Panc1 (cell line): ENCODE measurements at places on chromosomes 6 and 20. TPM values are rescaled to one million over a fixed set of nuclear protein-coding genes. Genes with fewer than 3 reads are reported as not detected.

DNA sequence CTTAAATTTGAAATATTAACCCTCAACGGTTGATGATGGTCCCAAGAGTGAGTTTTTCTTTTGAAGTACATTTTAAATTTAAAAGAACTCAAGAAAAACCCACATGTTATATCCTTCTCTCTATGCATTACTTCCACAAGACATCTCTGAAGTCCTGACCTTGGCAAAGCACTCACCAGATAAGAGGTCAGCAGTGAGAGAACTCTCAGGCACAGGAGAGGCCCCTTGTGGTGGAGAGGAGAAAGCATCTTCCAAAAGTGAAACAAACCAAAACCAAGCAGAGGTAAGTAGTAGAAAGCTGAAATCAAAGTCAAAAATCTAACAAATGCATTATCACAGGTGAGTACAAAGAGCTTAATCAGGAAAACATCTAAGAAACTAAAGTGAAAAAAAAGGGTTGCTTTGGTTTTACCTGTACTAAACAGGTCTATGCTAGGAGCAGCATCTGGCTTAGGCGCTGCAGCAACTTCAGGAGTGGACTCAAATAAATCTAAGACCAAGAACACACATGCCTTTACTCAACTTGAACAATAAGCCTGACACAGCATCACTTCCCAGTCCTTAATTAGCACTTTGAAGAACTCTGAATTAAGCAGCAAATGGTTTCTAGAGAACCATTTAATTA, 80.5 kb downstream of the PRSS35 start:
- H3K27me3 ChIP-seq = no peaks in the 10 kb centered on the region
- DNase-seq = peak; percentile 24
- no peaks in the 10 kb centered on the region for H3K36me3 ChIP-seq
- H3K4me3 ChIP-seq = no peak overlapping the region

Gene ADAM33
- 0.62 TPM for total RNA-seq

Gene SAMD3
- total RNA-seq = not detected

- no peak overlapping the region for H3K4me3 ChIP-seq
- no peaks in the 10 kb centered on the region for H3K36me3 ChIP-seq
- DNase-seq = no peak
- no peaks in the 10 kb centered on the region; the same call in 1 of the 2 replicates for H3K27me3 ChIP-seq
These were observed 55.3 kb downstream of the CTCFL start for GRCh38 chr20:57469418-57470211.

DNA sequence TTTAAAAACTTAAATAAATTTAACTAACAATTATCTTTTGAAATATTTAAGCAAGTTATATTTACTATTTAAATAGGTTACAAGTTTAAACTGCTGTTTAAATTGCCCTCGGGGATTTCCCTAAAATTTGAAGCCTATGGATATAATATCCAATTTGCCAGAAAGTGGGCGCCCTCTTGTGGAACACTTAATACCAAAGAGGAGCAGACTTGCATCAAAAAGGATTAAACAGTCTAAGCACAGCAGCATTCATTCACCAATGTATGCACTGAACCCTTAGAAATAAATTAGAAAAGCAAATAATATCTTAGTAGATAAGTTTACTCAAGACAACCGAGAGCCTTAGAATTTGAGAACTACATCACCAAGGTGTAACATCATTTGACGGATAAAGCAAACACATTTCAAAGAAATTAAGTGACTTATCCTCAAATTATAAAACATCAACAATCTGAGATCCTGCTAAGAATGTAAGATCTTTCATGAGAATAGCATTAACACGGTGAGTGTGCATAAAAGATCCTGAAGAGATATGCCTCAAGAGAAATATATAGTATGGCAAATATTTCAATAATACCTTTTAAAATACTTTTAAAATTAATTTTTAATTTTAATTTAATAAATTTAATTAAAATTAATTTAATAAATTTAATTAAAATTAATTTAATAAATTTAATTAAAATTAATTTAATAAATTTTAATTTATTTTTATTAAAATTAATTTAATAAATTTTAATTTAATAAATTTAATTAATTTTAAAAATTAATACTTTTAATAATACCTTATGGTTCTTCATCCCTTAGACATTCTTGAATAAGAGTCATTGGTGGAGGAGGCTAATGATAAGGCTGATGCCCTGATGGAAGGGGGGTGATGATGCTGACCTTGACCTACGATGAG, 11.5 kb upstream of the MEP1A start:
- H3K27ac ChIP-seq = no peak overlapping the region
- no peaks in the 10 kb centered on the region for H3K36me3 ChIP-seq
- no peak overlapping the region for H3K4me3 ChIP-seq
